ENCODE measurements at places on chromosomes 12 and 14.

- no peak for DNase-seq
Measured at GRCh38 chr14:76883447-76883846, 57.2 kb downstream of the LRRC74A start.

GRCh38 chr12:38053655-38054464 lies 262.7 kb upstream of the ALG10B start:
- DNase-seq, result no peak

- peak; percentile 81 for DNase-seq
Measured at GRCh38 chr12:4148418-4149056, 125.0 kb upstream of the CCND2 start.

DNA sequence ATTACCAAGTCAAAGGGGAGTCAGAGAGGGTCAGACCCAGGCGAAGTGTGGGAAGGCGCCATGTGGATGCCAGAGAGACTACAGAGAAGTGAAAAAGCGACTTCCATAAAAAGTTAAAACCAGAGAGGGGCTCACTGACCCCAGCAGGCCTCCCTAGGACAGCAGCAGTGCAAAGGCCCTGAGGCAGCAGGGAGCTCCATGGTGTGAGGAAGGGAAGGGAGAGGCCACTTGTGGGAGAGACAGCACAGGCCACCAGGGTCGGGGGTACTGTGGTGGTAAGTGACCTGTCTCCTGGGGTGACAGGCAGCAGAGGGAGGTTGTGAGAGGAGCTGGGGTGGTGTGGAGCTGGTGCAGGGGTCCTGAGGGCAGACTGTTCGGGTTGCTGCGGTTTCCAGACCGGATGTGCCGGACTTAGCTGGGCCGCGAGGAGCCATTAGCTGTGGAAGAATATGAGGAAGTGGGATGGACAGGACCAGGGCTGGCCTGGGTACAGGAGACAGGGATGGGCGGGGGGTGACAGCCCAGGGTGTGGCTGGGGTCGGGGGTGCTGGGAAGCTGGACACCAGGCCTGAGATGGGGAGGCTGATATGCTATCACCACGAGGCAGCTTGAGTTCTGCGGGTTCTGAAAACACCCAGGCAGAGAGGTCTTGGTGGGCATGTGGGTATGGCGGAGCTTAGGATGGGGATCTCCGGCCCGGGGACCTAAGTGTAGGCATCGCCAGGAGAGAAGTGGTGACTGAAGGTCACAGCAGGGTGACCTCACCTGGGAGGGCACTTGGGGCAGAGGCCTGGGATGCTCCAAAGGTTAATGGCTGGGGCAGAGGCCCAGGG lies 22.7 kb downstream of the SETD1B start:
- DNase-seq, result no peak

- DNase-seq, result peak; percentile 73
Measured at GRCh38 chr14:61525293-61526011, 169.9 kb upstream of the HIF1A start.

GRCh38 chr12:97567619-97568110 lies 105.1 kb downstream of the RMST start:
- DNase-seq, result no peak

DNA sequence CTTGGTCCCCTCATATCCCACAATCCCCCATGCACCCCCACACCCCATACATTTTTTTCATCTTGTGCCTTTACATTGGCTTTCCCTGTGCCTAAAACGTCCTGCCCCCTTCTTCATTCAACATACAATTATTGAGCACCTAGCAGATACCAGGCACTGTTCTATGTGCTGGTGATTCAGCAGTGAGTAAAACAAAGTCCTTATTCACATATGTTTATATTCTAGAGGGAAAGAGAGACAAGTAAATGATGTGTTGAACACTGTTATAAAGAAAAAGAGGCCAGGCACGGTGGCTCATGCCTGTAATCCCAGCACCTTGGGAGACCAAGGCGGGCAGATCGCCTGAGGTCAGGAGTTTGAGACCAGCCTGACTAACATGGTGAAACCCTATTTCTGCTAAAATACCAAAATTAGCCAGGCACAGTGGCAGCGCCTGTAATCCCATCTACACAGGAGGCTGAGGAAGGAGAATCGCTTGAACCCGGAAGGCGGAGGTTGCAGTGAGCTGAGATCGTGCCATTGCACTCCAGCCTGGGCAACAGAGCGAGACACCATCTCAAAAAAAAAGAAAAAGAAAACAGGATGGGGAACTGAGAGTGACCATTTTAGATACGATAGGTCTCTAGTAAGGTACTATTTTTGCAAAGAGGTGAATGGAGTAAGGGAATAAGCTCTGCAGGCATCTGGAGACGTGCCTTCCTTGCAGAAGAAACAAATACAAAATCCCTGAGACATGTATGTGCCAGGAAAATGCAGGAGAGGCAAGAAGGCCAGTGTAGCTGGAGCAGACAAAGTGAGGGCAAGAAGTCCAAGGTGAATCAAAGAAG lies 12.2 kb downstream of the SLC7A7 start:
- DNase-seq, result no peak

- DNase-seq, result no peak
Measured at GRCh38 chr14:77299771-77300170, 20.9 kb downstream of the POMT2 start.

- no peak for DNase-seq
Measured at GRCh38 chr12:108596854-108597558, 878 bp downstream of the TMEM119 start.

GRCh38 chr14:72880820-72881219 lies 13.1 kb downstream of the DPF3 start:
- DNase-seq, result no peak

GRCh38 chr14:92414690-92415445 lies 91.9 kb downstream of the SLC24A4 start:
- no peak for DNase-seq

- peak; percentile 53 for DNase-seq
Measured at GRCh38 chr14:24274101-24274543, 2.7 kb upstream of the RABGGTA start.

DNA sequence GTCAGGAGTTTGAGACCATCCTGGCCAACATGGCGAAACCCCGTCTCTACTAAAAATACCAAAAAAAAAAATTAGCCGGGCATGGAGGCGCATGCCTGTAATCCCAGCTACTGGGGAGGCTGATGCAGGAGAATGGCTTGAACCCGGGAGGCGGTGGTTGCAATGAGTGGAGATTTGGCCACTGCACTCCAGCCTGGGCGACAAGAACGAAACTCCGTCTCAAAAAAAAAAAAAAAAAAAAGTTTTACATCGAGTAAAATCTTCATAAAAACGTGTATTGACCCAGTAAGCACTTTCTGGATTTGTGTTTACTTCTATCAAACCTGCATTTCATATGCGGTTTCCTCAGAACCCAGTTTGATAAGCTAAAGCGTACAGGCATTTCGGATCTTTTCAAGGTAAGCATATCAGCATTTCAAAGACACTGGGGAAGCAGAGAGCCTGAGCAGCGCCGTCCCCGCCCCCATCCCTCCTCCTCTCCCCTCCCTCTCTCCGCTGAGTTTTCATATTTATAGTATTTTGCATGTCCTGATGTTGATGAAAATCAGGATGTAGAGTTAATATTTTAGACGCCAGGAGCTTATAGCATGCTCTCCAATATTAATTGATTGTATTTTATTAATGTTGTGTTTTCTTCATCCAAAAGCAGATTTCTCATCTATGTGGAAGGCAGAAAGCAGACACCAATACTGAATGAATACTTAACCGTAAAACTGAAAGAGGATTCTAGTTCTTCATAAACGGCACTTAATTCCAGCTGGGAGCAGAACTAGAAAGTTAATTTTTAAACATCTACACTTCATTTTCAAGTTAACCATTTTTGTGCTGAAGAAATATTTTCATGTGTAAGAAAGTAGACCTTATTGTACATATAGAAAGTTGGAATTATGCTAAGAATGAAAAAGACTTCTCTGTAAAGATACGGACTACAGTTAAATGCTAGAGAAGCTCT lies 9.2 kb upstream of the HIP1R start:
- no peak for DNase-seq

DNA sequence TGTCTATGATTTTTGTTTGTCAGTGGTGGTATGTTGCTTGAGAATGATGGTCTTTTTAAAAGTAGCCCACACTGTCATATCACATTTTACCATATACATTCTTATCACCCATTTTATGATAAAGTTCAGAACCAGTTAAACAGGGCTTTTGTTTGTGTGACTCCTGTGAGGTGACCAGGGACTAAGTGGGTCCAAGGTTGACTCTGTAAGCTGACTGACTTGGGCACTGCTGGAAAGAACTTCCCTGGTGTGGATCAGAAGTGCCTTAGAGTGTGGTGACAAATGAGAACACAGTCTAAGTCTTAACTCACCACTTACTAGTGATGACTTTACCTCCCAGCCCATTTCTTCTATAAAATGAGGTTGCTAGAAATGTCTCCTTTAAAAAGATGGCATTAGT lies 52.6 kb downstream of the VRK1 start:
- no peak for DNase-seq

DNA sequence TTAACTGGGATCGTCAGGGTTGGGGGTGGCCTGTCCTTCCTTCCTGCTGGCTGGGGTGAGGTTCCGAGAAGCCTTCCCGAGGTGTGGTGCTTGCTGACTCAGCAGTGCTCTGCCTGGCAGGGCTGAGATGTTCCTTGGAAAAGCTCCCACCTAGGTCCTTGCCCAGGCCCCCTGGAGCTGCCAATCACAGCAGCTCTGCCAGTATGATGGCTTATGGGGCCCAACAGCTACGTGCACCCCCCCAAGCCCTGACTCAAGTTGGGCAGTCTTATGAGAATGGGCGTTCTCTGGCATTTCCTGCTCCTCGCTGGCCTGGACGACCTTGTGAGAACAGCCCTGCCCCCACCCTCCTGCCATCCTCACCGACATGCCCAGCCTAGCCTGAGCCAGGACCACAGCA lies 292.2 kb upstream of the CRY1 start:
- DNase-seq, result no peak

DNA sequence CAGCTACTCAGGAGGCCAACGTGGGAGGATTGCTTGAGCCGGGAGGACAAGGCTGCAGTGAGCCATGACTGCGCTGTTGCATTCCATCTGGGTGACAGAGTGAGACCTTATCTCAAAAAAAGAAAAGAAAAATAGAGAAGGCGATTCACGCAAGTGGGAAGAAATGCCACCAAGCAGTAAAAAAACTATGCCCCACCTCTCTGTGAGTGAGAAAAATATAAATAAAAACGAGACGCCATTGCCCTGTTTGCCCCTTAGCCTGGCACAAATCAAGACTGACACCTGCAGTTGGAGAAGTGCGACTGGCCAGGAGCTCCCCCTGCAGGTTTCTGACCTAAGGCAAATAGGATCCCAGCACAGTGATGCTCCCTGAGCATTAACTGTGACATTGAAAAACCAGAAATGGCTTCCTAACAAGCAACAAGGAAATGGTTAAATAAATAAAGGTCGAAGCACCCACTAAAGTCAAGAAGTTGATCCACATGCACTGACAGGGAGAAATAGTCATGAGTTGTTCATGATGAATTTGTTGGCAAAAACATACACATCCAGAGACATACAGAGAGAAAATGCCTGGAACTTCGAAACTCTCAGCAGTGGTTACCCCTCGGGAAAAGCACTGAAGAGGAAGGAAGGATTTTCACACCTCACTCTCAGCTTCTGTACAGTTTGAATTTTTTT lies 21.1 kb downstream of the GSC start:
- peak; percentile 30 for DNase-seq

DNA sequence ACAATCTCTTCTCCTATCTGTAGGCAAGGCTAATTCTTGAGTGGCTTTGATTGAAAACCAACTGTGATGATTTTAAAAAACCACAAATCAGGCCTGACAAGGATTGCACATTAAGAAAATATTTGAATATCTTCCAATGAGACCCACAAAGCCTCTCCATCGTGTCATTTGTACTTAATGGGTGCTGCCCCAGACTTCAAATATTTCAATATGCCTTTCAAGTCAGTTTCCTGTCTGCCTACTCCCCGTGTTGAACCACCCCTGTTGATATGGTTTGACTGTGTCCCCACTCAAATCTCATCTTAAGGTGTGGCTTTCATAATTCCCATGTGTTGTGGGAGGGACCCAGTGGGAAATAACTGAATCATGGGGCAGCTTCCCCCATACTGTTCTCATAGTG lies 159.7 kb upstream of the EGLN3 start:
- no peak for DNase-seq

DNA sequence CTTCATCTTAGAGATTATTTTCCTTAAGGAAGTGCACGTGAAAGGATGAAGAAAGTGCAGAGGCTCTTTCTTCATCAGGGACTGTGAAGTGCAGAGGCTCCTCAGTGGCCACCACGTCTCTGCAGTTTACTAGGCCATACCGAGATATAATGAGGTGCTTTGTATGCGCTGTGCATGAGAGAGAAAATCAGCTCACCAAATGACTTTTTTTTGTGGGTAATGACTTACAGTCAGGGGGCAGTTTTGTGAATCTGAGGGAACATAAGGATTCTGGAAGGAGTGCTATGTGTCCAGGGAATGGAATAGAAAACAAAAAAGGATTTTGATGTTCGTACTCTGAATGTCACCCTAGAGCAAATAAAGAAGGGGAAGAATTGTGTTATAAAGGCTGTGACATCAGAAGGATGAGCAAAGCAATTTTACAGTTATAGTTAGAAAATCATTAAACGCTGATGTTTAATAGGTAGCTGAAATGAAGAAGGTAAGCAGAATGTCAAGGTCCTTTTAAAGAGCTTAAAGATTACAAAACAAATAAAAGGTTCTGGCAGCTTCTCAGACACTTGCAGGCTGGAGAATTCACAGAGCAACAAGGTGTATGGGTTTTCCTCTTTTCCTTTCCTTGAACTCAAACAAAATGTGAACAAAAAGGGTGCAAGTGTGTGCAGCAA lies 247.5 kb upstream of the NOVA1 start:
- no peak for DNase-seq

- no peak for DNase-seq
Measured at GRCh38 chr14:36826614-36827013, 165.0 kb downstream of the PAX9 start.

DNA sequence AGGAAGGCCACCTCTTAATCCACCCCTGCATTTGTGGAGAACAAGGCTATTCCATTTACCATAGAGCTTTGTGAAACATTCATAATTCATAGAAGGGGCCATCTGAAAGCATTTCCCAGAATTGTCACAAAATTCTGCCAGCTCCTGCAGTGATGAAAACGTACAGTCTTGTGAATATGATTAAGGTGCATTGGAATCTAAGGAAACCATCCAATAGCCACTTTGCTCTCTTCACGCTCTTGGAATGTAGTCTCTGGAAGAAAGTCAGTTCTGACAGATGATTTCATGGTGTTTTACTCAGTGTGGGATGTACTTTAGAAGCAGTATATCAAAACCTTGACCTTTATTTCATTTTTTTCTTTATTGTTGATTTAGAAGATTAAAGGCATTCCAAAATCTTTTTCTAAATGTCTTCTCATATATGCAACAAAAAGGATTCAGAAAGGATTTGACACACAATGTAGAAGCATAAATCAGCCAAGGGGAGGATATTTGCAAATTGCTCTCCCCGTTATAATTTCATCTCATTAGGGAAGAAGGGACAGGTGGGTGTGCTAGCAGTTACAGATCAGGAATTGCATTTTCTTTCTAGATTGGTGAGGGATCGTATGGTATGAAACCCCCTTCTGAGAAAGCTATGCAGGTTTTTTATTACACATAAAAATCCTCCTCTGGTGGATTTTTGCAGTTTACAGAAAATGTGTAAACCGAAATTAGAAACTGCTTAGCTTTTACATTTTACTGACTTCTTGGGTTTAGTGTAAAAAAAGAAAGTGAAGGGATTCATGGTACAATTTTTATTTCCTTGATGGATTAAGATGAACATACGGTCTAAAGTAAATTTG lies 390.2 kb downstream of the LRIG3 start:
- no peak for DNase-seq
